Activated T-helper 9 cell treated with anti-CD3 and anti-CD28 coated beads, Interleukin-2, amount 50 U/mL, for 16 hours (primary cell): ENCODE measurements at places on chromosomes 5 and 9.

DNA sequence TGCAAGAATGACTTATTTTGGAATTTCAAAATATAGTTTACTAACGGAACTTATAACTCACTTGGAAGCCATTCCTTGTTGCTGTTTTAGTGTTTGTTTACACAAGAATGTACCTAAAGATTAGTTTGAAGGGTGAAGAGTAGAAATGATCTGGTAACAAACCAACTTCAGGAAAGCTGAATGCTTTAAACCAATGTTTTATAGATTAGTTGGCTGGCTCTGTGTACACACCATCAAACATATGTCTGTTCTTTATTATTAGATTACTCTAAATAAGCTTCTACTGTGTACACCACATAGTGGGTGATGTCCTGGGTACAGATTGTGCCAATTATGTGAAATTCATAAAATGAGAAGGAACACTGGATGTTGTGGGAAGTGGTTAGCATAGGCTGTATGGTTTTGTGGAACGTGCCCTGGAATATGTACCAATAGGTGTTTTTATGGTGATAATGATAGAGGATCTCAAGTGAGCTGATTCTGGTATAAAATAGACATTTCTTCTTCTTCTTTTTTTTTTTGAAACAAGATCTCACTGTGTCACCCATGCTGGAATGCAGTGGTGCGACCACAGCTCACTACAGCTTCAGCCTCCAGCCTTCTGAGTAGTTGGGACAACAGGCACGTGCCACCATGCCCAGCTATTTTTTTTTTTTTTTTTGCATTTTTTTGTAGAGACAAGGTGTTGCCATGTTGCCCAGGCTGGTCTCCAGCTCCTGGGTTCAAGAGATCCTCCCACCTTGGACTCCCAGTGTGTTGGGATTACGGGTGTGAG lies 109.3 kb upstream of the DHFR start:
- no peak for DNase-seq

DNA sequence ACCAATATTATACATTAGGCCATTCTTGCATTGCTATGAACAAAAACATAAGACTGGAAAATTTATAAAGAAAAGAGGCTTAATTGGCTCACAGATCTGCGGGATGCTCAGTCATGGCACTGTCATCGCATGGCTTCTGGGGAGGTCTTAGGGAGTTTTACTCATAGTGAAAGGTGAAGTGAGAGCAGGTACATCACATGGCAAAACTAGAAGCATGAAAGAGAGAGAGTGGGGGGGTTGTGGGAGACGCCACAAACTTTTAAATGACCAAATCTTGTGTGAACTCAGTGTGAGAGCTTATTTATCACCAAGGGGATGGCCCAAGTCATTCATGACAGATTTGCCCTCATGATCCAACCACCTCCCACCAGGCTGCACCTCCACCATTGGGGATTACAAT lies 398.3 kb upstream of the EDIL3 start:
- DNase-seq: no peak

DNA sequence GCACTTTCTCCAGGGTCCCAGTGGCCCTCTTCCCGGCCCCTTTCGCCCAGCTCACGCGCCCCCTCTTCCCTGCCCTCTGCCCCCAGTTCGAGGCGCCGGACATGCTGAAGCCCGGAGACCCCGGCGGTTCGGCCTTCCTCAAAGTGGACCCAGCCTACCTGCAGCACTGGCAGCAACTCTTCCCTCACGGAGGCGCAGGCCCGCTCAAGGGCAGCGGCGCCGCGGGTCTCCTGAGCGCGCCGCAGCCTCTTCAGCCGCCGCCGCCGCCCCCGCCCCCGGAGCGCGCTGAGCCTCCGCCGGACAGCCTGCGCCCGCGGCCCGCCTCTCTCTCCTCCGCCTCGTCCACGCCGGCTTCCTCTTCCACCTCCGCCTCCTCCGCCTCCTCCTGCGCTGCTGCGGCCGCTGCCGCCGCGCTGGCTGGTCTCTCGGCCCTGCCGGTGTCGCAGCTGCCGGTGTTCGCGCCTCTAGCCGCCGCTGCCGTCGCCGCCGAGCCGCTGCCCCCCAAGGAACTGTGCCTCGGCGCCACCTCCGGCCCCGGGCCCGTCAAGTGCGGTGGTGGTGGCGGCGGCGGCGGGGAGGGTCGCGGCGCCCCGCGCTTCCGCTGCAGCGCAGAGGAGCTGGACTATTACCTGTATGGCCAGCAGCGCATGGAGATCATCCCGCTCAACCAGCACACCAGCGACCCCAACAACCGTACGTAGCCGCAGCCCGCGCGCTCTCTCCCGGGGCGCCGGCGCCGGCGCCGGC lies 1.0 kb downstream of the PRDM6 start:
- no peak for DNase-seq

- no peak for DNase-seq
These were observed 141.0 kb downstream of the CDK5RAP2 start for GRCh38 chr9:120438836-120439546.

- DNase-seq: no peak
These were observed 66.5 kb upstream of the TLX3 start for GRCh38 chr5:171242521-171242920.

- DNase-seq: no peak
These were observed 210.8 kb upstream of the ELL2 start for GRCh38 chr5:96172436-96172835.

GRCh38 chr5:105745111-105745510 lies 1925.6 kb downstream of the EFNA5 start:
- DNase-seq: no peak

DNA sequence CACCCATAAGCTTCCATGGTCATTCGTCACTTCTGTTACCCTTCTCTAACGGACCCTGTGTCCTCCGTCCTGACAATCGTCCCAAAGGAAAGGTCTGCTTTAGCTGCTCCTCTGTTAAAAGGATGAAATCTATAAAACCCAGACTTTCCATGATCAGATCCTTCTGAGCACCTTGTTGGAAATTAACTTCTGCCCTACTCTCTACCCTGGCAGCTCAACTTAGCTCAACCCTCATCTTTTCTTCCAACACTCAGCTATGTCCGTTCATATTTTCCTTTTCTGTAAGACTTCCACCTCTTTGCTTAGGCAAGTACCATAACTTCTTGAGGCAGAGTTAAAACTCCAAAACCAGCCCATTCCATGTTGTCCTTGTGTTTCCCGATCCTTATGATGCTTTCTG lies 205.4 kb downstream of the SPATA31A6 start:
- DNase-seq: no peak

DNA sequence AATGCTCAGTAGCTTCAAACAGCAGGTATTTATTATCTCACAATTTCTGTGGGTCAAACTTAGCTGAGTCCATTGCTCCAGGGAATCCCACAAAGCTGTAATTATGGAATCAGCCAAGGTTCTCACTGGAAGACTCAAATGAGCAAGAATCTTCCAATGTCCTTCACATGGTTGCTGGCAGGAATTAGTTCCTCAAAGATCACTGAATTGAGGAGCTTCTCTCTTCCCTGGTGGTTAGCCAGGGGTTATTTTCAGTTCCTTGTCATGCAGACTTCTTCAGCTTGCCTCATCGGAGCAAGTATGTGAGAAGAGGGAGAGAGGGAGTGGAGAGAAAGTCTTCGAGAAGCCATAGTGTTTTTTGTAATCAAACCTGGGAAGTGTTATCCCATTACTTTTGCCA lies 2331.9 kb downstream of the MAT2B start:
- no peak for DNase-seq

- no peak for DNase-seq
These were observed 133.4 kb downstream of the UGCG start for GRCh38 chr9:112029921-112030444.

DNA sequence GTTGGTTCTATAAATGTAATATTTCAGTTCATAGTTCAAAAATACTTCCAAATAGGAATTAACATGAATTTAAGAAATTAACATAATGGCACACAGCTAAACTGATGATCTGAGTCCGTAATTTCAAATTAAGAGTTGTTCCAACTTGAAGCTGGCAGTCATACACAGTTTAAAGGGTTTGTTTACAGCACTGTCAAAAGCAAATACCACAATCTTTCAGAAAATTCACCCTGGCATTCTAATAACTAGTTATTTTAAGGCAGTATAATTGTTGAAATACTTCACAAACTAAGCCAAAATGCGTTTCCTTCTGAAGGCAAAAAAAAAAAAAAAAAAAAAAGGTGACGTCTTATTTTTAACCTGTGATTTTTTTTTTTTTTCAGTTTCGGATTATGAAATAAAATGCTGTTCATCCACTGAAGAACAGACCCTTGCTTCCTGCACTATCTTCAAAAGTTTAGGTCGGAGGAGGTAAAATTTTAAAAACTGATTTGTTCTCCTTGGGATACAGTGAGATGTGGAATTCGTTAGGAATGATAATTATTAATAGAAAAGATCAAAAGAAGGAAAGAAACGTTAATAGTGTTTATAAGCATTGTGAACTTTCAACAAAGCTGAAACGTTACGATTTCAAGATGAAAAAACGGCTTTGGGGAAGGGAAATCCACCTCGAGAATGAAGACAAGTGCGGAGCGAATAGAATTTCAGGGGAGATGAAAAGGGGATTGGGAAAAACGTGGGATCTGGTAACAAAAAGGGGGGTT lies 850 bp downstream of the IL6ST start:
- DNase-seq: no peak

DNA sequence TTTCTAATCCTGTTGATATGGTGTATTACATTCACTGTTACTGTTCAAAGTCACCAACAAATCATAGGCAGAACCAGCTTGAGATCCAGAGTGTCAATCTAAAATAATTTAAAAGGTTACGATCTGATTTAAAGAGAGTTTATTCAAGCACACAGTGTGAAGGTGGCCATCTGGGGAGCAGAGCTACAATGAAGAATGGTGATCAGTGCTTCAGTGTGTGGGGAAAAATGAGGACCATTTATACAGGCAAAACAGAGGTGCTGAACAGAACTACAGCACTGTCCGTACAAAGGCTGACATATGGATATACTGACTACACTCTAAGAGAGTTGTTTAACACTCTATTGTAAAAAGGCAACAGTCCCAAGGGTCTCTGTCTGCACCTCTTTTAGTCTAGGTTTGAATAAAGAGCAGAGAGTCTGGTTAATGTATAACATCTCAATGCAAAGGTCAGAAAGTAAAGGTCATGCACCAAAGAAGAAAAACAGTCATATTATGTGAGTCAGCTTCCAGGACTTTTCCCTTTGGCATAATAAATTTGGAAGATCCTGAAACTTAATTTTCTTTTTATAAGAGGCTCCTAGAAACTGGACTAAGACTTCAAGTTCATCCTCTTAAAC lies 29.7 kb upstream of the TDRD7 start:
- DNase-seq: no peak

GRCh38 chr5:54049144-54049543 lies 261.2 kb downstream of the ARL15 start:
- no peak for DNase-seq

DNA sequence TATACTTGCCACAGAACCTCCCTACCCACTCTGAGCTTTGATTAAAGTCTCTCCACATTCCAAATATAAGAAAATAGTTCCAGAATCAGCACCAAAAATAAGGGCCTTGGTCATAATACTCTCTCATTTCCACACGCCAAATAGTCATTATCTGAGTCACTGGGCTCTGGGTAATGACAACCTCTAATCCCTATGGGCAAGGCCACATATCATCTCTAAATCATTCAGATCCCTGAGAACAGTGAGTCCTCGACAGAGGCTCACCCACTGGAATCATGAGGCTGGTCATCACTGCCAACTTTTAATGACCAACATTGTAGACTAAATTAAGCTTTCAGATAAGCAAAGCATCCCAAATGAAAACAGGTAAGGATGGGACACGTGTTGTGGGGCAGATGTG lies 28.1 kb downstream of the FAM114A2 start:
- DNase-seq: no peak

GRCh38 chr9:27572061-27572460 lies 1.2 kb downstream of the C9orf72 start:
- DNase-seq: no peak
